ENCODE measurements at places on chromosomes 3 and 15. TPM values are rescaled to one million over a fixed set of nuclear protein-coding genes. Genes with fewer than 3 reads are reported as not detected.

DNA sequence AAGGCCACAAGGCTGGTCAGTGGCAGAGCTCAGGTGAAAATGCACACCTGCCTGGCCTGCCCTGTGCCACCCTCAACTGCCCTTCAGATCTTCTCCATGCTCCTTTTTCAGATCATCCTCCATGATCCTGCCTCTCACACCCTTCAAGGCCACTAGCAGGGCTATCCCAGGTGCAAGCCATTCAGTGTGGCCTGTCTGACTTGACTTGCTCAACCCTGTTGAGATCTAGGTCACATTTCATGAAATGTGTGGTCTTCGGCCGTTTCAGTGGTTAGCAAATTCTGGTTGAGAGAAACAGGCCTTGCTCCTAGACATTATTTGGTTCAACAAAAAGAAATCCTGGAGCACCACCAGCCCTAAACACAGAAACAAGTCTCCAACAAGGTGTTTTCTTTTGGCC is 26.6 kb upstream of the LMCD1 start:
- no peak for DNase-seq

DNA sequence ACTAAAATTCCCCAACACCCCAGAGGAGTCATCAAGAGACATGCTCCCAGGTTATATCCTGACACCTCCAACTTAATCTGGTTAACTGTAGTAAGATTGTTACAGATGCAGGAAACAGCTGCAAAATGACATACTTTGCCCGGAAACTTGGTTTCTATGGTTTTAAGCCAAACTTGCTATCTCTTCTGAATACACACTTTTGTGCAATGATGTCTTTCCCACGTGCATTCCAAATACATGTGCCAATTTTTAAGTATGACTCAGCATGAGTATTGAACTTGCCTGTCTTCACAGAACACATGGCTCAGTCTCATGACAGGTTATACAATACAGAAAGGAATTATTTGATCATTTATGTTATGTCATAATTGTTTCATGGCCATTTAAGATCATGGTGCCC is 207.0 kb upstream of the DCBLD2 start:
- DNase-seq, result no peak

GRCh38 chr3:157868946-157869345 is 237.3 kb downstream of the SHOX2 start:
- DNase-seq, result no peak

LXN gene
- 5.3 TPM for total RNA-seq

All from CD8-positive, alpha-beta memory T cell (primary cell).